Testis (tissue), 5 donors: ENCODE measurements at places on chromosomes 2 and 18.

- DNase-seq, result peak; percentile 93
Measured at GRCh38 chr18:50424877-50425690, 50.2 kb downstream of the SKA1 start.

DNA sequence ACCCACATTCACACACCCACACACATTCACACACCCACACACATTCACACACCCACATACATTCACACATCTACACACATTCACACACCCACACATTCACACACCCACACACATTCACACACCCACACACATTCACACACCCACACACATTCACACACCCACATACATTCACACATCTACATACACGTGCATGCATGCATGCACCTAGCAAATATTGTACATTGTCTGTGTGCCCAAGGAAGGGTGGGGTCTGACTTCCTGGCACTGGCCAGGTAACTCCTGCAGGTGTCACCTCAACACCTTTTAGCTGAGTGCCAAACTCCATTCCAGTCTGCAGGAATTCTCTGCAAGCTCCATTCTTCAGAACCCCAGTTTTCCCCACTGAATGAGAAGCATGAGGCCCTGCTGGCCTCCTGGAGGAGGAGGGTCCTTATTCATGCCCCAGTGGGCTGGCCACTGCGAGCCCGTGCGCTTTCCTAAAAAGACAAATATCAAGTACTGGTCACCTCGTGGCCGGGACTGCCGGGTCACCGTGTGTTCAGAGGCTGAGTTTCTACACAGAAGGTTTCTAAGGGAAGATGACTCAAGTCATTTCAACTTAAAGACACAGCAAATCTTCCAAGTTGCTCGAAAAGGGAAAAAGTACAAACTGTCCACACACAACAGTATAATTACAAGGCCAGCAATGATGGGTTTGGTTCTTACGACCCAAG lies 131.5 kb downstream of the HDAC4 start:
- DNase-seq, result peak; percentile 12

DNA sequence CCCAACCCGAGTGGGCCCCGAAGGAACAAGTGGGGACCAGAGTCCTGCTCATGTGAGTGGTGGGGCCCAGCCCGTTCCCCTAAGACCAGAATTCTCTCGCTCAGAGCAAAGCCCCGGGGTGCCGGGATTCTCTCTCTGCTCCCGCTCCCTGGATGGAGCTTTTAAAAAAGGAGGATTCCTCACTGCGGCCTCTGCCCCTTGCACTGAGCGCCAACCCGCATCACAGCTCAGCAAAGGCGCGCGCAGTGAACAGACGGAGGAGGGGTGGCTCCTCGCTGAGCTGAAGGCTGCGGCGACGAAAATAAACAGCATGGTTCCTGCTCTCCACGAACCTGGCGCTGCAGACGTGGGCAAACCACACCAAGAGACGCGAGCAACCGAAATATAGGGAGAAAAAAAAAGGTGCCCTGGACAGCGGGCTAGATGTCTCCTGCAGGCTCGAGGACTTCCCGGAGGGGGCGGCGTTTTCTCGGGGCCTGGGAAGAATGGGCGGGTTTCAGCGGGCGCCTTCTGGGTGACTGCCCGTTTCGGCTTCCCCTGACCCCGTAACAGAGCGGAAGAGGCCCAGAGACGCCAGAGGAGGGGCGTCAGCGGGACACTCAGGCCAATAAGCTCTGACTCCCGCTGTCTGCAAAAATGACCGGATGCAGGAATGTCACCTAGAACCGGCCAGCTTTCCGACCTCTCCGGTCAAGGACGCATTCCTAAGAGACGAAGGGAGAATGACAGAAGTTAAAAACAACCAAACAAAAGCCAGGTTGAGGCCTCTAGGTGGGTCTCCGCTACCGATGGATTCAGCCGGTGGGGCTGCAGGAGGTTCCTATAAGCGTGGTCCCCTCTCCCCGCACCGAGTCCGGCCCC lies 819 bp upstream of the KLF11 start:
- DNase-seq, result peak; percentile 76

DNA sequence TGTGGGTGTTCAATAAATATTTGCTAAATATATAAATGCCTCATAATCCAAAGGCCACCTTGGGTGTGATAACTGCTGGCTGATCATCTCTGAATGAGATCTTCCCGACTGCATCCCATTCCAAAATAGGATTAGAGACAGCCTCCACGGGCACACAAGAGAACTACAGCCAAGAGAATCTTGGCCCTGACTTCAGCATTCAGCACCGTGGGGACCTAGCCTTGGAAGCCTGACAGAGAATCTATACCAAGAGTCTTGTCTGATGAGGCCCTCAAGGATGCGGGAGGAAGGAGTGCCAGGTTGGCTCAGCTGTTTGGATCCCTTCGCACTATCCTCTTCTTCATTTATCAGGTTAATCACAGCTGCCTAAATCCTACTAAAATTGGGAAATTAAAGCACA lies 85.8 kb downstream of the RBM43 start:
- no peak for DNase-seq

- no peak for DNase-seq
Measured at GRCh38 chr18:47893939-47894699, 36.3 kb downstream of the SMAD2 start.
